ENCODE measurements at places on chromosomes 7 and 10.

DNA sequence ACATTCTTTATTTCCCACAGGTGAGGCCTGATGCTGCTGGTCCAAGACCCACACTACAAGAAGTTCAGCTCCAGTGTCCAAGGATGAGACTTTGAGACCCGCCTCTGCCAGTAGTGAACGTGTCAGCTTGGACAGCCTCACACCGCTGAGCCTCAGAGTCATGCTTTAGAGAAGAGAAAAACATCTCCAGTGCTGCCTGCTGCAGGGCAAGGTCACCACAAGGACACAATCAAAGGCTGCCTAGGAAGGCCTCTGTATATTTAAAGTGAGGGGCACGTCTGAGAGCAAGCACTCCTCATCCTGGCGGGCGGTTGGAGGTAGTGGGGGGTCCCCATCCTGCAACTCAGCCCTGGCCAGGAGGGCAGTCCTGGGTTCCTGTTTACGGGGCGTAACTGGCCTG lies 19.3 kb downstream of the FGFR2 start:
- DNase-seq, result no peak

- no peak for DNase-seq
Measured at GRCh38 chr10:24378126-24378920, 169.4 kb downstream of the KIAA1217 start.

- peak; percentile 83 for DNase-seq
Measured at GRCh38 chr7:76300166-76300731, 2.2 kb upstream of the HSPB1 start.

GRCh38 chr7:14630048-14630447 lies 272.5 kb downstream of the DGKB start:
- no peak for DNase-seq

GRCh38 chr10:24007359-24007758 lies 201.6 kb upstream of the KIAA1217 start:
- no peak for DNase-seq

DNA sequence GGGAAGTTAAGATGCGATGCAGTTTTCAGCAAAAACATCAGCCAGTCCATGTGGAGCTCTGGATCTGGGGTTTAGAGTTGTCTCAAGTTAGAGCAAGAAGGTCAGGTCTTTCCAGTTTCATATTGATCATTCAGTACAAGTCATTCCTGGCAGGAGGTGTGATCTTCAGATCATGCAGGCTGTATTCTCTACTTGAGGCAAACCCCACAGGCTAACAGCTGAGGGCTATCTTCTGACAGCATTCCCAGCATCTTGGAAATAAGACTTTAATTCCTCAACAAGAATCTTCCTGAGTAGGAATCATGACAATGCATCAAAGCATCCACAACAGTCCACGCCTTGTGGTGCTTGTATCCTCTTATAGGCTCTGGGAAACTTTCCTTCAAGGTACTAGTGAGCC lies 94.9 kb upstream of the ZNF438 start:
- no peak for DNase-seq

DNA sequence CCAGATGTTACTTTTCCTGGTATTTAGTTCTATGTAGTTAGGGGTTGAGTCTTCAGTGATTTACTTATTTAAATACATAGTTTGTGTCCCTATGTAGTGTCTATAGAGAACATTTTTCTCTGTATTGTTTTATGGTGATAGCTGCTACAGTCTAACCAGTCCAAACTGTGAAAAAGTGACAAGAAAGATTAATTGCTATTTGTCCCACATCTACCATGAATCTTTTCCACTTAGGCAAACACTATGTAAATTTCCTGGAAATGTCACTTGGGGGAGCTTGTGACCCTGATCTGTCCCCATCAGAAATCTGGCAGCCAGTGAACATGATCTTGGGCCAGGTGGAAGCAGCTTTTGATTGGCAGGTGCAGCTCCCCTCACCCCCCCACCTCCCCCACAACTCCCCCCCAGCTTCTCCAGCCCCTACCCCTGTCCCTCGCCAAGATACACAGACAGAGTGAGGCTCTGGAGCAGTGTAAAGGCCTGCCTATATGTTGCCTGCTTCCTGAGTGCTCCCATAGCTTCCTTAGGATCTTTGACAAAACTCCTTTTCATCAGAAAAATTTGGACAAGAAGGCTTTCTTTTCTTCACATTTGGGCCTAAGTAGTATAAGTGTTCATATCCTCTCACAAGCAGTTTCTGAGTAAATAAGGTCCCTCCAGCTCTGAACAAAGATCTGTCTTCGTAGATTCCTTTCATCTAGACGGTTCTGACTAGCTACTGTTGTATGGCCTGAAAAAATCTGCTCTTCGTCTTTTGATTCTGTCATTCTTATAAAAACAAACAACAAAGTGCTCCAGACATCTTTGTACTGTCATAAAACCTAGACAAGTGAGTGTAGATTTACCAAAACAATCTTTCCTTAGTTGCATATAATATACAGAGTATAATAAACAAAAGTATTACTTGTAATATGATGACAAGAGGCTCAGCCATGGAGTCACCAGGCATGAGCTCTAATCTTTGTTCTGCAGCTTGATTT lies 31.5 kb upstream of the SLC13A1 start:
- no peak for DNase-seq

DNA sequence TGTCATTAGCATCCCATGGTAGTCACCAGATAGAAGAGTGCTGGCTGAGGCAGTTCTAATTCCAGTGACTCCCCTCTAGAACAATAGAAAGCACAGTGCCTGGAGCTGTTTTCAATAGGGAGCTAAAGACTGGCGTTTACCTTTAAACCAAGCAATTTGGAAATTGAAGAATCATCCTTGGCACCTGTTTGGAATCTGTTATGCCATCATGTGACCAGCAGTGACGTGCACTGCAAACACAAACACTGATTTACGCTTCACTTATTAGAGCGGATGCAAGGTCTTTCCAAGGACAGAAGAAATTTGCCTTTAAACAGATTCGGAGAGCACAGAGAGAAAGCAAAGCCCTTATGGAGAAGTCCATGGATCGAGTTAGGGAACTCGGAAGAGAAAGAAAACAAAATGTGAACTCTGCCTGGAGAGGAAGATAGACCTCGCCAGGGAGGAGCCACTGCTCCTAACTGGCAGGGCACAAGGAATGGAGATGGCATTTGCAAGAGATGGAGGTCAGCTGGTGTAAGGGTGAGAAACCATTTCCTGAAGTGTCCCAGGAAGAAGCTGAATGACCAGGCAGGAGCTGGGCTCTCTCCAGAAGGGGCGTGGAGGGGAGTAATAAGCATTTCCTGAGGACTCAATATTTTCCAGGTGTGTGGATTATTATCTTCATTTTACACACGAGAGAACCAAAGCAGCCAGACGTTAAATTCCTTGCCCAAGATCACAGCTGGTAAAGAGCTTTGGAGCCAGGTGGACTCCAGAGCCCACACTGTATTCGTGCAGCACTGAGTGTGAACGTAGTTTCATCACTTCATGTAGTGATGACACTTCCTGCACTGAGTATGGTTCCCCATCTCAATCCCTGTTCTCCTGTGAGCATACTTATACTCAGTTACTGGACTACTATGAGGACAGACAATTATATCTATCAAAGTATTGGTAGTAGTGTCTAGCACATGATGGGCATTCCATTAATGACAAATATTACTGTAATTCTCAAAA lies 97.7 kb downstream of the CUBN start:
- DNase-seq, result no peak

DNA sequence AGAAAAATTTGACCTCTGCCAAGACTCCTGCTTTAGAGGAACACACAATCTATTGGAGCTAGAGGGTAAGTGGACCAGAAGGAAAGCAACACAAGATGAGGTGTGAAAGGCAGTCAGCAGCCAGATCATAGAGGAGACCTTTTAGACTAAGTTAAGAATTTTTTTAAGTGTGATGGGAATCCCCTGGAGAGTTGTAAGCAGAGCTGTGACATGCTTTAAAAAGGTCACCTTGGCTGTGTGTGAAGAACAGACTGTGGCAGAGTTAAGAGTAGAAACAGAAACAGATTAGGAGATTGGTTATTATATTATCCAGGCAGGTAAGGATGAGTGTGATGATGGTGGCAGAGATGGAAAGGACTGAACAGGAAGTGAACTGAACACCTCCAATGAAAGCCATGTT lies 23.5 kb downstream of the CPEB3 start:
- DNase-seq, result no peak

DNA sequence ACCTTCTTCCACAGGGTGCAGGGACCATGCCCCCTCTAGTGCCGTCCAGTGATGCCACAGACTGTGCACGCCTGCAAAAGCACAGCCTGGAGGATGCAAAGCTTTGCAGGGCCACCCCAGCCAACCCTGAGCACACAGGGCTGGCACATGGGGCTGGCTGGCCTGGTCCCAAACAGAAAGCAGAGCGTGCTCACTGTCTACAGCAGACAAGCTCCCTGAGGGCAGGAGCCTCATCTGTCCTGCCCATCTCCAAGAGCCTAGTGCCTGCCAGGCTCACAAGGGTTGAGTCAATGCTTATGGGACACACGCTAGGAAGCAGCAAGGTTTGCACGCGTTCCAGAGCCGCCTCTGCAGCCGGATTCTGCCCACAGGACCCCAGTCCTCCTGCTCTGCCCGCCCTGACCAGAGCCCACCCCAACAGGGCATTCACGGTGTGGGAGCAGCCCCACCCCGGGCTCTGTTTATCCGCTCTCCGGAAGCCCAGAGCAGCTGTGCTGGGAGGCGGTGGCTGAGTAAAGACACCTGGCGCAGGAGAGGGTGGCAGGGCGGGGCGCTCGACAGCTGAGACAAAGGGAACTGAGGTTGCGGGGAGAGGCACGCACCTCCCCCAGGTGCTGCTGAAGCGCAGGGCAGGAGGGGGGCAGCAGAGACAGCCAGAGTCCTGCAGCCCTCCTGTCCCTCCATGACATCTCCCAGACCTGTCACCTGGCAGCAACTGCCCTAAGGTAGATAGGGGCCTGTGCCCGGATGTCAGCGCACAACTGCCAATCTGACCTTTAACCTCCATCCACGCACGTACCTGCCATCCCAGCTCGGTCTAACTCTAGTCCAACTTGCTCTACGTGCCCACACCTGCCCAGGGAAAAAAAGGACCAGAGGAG lies 4.3 kb downstream of the KCNH2 start:
- DNase-seq, result no peak

- DNase-seq, result no peak
Measured at GRCh38 chr7:127658970-127659630, 7.1 kb downstream of the SND1 start.

- no peak for DNase-seq
Measured at GRCh38 chr10:24394461-24395190, 185.7 kb downstream of the KIAA1217 start.

DNA sequence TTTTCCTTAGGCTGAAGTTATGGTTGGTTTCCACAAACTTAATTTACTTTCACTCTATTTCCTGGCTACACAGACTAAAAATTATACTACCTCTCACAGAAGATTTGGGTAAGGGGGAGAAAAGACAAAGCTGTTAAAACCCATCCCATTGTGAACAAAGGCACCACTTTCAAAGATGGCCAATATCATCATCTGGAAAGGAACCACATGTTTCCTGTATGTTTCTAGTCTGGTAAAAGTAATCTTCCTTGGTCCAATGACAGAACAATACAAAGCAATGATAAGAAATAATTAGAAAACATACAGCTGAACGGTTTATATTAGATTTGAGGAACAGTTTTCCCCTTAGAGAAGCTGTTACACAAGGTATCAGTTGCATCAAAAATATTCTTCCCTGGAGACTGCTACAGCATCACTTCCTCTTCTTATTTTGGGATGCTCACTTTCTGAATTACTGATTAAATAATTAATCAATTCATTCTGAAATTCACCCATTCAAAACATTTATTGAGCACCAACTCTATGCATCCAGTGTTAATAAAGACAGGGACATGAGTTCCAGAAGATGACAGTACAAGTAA lies 8.5 kb upstream of the SFR1 start:
- no peak for DNase-seq

- DNase-seq, result no peak
Measured at GRCh38 chr10:100289641-100290040, 3.2 kb upstream of the BLOC1S2 start.

GRCh38 chr7:99928994-99929729 lies at the start of gene GJC3:
GJC3 (minus strand) TSS chr7:99929620; CDS start chr7:99929620, 0 bp downstream.
- DNase-seq, result peak; percentile 71

DNA sequence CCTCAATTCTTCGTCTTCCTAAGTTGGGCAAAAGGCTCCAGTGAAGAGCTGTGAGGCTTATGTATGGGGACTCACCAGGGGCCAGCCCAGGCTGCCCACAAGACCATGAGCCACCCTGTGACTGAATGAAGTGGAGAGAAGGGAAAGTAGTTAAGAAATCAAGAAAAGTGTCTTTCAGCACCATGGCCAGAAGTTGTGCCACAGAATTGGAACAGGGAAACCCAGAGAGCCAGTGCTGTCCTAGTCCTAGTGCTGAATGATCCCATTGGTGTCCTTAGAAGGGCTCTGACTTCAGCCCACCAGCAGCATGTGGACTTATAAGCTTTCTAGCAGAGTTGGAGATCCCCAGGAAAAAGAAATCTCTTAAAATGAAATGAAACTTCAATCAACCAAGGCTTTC lies 37.0 kb upstream of the CCSER2 start:
- DNase-seq, result peak; percentile 41

DNA sequence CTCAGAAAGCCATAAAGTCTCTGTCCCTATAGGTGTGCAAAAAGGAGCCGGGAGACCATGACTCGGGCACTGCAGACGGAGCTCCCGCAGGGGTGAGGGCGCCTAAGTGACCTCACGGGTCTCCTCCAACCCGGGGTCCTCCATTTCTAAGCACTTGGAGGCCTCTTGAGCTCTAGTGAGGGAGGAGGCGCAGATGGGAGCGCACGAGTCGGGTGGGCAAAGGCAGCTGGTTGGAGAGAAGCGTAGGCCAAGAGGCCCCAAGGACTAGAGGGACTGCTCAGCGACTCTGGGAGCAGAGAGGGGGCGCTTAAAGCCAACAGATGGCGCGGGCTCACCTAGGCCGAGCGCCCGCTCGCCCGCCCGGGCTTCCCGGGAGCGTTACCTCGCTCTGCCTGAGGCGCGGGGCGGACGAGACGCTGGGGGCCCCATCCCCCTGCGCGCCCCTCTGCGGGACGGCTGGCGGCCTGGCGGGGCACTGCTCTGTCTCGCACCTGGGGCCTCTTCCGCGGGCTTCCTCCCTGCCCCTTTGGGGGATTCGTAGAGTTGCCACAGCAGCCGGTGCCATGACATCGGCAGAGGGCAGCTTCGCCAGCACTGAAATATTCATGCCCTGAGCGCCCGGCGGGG lies 523 bp upstream of the CDH23 start:
- DNase-seq, result no peak

DNA sequence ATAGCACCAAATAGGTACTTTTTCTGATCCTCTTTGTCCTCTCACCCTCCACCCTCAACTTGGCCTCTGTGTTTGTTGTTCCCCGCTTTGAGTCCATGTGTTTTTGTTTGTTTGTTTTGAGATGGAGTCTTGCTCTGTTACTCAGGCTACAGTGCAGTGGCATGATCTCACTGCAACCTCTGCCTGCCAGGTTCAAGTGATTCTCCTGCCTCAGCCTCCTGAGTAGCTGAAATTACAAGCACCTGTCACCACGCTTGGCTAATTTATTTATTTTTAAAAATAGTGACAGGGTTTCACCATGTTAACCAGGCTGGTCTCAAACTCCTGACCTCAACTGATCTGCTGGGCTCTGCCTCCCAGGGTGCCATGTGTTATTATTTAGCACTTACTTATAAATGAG lies 5.3 kb downstream of the ZNF273 start:
- no peak for DNase-seq

Data from H4 (cell line).